NCI-H1417 treated with DMSO at 0.1 percent for 48 hours (cell line): ENCODE measurements at places on chromosomes 6 and 20.

DNA sequence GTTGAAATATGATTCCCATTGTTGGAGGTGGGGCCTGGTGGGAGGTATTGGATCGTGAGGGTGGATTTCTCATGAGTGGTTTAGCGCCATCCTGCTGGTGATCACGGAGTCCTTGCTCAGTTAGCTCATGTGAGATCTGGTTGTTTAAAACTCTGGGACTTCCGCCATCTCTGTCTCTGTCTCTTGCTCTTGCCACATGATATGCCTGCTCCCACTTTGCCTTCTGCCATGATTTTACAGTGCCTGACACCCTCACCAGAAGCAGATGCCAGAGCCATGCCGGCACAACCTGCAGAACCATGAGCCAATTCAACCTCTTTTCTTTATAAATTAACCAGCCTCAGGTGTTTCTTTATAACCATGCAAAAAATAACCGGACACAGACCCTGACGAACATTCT lies 44.7 kb upstream of the ZFP64 start:
- no peak for DNase-seq

- DNase-seq, result no peak
Observed at GRCh38 chr6:135906542-135906941, 55.0 kb downstream of the PDE7B start.

- DNase-seq, result no peak
Observed at GRCh38 chr20:48807586-48808381, 20.0 kb downstream of the PREX1 start.

- DNase-seq, result no peak
Observed at GRCh38 chr20:56540415-56540814, 7.4 kb downstream of the FAM209B start.

DNA sequence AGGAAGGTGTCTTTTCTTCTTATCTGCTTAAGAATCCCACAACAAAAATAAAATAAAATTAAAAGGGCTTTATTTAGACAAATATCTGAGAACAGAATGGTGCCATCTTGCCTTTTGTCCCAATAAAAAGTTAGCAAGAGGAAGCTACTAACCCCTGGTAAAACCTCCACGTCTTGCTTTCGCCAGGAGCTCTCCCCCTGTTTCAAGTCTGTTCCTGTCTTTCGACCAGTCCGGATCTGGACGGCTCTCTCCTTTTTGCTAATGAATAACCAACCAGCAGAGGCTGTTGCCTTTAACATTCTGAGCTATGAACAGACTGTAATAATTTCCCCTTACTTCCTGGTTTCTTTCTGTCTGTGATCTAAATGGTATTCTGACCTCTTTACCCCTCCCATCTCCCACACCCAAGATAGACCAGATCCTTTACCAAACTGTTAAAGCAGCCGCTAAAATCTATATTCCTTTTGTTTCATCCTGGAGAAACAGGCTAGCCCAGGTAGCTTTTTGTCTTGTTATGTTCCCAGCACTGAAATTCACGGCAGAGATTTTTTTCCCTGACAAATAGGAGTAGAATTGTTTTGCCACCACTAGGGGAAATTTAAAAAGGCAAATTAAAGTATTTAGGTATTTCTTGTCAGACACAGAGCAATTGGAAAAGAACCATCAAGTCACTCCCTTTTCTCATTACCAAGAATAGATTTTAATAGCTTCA lies at the start of gene FRK:
Gene FRK, minus strand, starts transcription at position 320 of the 712 bp plus-strand sequence. CDS start 580 bp downstream, outside the sequence.
- no peak for DNase-seq
